Right renal cortex interstitium (tissue), 3 donors: ENCODE measurements at places on chromosomes 12 and 14. TPM values are rescaled to one million over a fixed set of nuclear protein-coding genes. Genes with fewer than 3 reads are reported as not detected.
A peak's percentile ranks its signal among the peaks of the same experiment; 100 is the strongest.

The SLC2A13 gene
- 13.4 TPM for polyA plus RNA-seq

The ADAM21 gene
- polyA plus RNA-seq, result 0.37 TPM

DNA sequence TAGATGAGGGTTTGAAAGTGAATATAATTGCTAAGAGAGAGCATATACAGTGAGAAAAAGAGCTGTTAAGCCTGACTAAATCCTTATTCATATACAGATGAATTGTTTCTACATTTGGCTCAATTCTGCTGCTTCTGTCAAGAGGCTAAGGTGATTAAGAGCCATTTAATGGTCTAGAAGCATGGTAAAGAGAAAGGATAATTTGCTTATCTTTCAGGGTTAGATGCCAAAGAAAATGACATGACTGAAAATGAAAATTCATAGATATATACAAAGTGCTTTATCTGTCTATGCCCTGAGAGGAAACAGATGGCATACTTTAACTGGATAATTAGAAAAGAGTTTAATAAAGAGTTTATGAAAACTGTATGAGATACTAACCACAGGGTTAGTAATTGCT, 834.9 kb downstream of the SLC6A15 start:
- DNase-seq, result no peak

DNA sequence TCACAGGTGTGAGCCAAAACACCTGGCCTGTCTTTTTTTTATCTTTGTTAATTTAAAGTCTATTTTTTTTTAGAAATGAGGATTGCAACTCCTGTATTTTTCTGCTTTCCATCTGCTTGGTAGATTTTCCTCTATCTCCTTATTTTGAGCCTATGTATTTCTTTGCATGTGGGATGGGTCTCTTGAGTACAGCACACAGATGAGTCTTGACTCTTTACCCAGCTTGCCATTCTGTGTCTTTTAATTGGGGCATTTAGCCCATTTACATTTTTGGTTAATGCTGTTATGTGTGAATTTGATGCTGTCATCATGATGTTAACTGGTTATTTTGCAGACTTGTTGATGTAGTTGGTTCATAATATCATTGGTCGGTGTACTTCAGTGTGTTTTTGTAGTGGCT, 317.4 kb downstream of the IPO8 start:
- no peak for DNase-seq

DNA sequence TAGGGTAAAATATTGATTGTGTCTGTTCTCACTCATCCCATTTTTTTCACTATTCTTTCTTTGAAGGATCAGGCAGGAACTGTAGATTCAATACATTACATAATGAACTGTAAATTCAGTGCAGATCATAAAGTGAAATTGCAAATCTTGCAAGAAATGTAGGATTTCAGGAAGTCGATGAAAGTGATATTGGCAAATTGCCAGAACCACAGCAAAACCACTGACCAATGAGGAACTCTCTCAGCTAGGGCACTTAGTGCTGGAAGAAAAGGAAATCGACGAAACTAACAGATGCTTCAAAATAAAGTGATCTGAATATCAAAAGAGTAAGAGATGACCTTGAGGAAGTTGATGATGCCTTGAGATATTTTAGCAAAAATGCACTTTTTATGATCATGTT, 157.6 kb downstream of the AACS start:
- DNase-seq, result no peak

DNA sequence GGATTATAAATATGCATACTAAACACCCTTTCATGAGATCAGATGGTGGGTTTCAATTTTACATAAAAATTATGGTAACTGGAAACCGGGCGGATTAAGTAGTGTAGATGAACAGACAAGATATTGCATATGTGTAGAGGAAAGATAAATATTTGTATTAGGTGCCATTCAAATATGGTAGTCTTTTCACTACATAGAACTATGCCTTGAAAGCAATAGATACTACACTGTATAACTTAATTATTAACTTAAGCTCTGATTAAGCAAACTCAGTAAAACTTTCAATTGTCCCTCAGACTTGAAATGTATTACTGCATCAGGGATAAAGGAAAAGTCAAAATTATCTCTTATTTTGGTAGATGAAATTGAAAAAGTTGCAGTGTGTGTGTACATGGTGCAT, 1.9 kb downstream of the PTPN21 start:
- DNase-seq, result no peak

DNA sequence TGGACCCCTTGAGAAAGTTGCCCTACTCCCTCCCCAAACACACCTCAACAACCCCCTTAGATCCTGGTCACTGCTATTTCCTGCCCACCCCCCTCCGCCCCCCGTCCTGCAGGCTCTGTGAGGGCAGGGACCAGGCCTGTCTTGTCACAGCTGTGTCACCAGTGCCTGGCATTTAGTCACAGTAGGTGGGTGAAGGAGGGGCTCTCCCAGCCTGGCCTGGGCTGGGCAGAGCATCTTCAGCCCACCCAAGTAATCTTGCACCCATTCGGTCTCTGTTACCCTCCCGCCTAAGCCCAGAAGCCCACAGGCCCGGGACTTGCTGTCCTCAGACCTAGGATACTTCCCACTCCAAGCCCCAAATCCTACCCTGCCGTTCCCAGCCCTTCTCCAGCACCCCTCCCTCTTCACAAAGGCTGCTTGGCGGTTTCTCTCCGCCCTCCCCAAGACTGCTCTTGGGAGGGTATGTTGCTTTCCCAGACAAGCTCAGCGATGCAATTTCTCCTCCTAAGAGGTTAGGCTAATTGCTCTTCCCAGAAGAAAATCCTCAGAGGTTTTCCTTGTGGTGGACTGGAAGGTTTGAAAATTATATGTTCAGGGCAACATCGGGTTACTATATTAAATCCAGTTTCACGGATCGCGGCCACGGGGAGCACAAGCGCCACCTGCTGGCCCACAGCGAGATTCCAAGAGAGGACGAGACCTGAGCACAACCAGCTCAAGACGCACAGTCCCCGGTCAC, 50.8 kb upstream of the ZFP36L1 start:
- peak; percentile 50 for DNase-seq

DNA sequence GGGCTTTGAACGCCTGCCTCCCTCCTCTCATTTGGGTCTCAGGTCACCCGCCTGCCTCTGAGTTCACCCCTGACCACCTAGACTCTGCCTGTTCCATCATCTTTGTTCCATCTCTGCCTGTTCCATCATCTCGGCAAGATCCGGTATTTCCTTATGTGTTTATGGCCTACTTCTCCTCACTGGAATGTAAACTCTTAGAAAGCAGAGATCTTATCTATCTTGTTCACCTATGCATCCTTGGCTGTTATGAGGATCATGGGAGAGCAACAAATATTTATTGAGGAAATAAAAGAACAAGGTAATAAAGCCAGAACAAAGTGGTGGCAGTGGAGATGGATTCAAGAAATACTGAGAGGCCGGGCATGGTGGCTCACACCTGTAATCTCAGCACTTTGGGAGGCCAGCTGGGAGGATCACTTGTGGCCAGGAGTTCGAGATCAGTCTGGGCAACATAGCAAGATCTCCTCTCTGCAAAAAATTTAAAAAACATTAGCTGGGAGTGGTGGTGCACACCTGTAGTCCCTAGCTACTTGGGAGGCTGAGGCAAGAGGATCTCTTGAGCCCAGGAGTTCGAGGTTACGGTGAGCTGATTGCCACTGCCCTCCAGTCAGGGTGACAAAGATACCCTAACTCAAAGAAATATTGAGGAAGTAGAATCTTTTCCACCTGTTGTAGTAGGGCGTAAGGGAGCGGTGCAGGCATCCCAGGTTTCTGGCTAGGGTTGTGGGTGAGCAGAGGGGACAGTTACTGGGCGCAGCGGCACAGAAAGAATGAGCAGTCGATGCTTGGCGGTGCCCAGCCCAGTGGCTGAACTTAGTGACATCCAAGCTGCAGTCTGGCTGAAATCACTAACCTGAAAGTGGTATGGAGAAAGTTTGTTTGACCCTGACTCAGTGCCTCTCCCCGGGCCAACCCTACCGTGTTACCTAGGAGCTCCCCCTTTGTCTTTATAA, 1.7 kb upstream of the KLC1 start:
- DNase-seq, result no peak

- DNase-seq, result no peak
Observed at GRCh38 chr12:123832052-123832451, 70.0 kb downstream of the DNAH10 start.

DNA sequence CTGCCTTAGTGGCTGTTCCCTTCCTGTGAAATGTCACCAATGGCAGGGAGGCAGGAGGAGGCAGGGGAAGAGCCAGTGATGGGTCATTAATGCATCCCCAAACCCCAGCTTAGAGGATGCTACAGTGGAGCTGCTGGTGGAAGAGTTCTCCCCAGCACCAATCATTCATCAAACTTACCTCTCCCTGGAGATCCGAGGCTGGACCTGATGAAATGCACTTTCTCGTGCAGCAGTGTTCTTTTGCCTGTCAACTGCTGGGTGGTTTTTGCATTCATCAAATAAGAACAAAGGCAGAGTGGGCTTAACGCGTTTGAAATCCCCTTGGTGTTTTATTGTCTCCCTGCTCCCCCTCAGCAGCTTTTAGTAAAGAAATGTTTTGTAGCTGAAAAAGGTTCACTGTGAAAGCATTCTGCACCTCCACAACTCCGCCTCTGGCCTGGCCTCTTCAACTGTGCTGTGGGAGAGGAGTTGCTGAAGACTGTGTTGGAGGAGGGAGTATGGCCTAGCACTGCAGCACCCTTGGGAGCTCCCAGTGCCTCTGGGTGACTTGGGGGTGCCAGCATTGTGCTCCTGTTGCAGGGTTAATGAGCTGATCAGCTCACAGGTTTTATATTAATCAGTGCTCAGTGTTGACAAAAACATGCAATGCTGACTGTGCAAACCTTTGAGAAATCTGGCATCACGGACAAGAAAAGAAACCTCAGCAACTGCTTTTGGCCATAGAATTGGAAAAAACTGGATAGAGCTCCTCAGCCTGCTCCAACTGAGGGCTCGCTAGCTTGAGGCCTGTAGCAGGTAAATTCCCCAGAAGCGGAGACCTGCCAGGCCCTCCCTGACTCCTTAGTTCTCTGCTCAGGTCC, 14.4 kb downstream of the TSPAN9 start:
- DNase-seq, result no peak

GRCh38 chr14:63276492-63277342, 42.0 kb downstream of the GPHB5 start:
- peak; percentile 20 for DNase-seq

- no peak for DNase-seq
Observed at GRCh38 chr12:53201639-53202038, 5.4 kb downstream of the ITGB7 start.

DNA sequence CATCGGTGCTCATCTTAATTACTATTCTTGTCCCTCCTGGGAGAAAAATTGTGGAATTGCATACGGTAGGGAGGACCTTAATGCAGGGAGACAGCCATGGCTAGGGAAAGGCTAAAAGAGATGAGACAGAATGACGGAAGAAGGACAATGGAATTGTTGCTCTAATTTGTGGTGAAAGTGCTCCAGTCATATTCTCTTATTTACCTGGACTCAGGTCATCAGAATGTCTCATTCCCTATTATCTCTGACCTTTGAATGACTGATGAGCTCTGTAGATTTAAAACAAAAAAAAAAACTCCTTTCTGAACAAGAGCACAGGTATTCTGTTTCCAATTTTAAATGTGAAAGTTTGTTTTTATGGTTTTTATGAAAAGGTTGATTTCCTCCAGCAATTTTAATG, 8.6 kb upstream of the EPS8 start:
- no peak for DNase-seq
